ENCODE measurements at places on chromosomes 1 and 21. TPM values are rescaled to one million over a fixed set of nuclear protein-coding genes. Genes with fewer than 3 reads are reported as not detected.

The FBXO42 gene
- 11.3 TPM for polyA plus RNA-seq

The F5 gene
- not detected for polyA plus RNA-seq

The LCE2C gene
- 0.19 TPM for polyA plus RNA-seq

The TMOD4 gene
- 0.45 TPM for polyA plus RNA-seq

The DMRTA2 gene
- polyA plus RNA-seq, result not detected

The TNFRSF9 gene
- polyA plus RNA-seq, result not detected

The CYP4A11 gene
- not detected for polyA plus RNA-seq

The ZNF648 gene
- polyA plus RNA-seq, result not detected

The GJA8 gene
- polyA plus RNA-seq, result not detected

The SLAMF8 gene
- polyA plus RNA-seq, result not detected

The TMPRSS2 gene
- polyA plus RNA-seq, result not detected

All from foreskin keratinocyte (primary cell).